GM06990 (cell line): ENCODE measurements at places on chromosomes 5 and 9.

DNA sequence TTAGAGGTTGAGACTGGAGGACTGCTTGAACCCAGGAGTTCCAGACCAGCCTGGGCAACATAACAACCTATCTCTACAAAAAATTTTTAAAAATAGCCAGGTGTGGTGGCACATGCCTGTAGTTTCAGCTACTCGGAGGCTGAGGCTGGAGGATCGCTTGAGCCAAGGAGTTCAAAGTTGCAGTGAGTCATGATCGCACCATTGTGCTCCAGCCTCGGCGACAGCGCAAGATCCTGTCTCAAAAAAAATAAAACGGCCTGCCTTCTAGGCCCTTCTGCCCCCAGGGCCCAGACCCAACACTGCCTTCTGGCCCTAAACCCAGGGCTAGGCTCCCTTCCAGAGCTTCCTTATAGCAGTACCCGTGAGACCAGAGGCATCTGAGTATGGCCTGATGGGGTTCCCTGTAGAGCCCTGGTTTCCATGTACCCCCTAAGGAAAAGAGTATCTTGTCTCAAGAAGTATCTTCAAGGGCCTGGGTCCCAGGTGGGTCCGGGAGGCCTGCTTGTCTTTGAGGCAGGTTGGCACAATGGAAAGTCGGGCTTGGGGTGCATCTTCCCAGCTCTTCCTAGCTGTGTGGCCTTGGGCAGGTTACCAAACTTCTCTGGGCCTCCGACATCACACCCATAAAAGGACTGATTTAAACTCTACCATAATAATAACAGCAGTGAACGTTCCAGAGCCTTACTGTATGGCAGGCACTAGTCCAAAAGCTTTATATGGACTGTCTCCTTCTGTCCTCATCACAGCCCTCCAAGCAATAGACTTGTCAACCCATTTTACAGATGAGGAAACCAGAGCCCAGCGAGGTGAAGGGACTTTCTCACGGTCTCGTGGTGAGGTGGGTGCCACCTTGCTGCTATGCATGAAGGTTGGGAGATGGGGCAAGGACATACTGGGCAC, 9.6 kb downstream of the LRRC8A start:
- no peak for DNase-seq

DNA sequence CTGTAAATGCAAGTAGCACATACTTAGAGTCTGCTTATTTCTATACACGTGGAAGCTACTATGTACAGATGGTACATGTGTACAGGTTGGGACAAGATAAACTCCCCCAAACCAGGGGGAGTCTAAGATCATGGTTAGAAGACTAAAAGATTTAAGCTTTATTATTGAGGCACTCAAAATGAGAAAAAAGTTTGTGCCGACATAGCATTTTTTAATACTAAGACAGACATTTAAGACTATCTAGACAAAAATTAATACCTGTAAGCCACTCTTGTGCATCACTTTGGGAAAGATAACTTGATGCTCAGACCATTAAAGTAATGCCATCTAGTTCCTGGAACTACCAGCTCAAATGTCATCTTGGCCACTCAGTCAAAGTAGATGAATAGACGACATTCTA, 279.4 kb downstream of the ARL15 start:
- DNase-seq = no peak

GRCh38 chr9:129878291-129878690, 43.0 kb downstream of the USP20 start:
- no peak for DNase-seq

- no peak for DNase-seq
These were observed 59.4 kb upstream of the IRX4 start for GRCh38 chr5:1942158-1942557.

- DNase-seq = no peak
These were observed 198.6 kb downstream of the AGTPBP1 start for GRCh38 chr9:85543196-85543595.

GRCh38 chr9:2043881-2044462, 28.8 kb downstream of the SMARCA2 start:
- no peak for DNase-seq

- DNase-seq = no peak
These were observed 68.0 kb downstream of the CACNA1B start for GRCh38 chr9:137945581-137945980.

- DNase-seq = no peak
These were observed 29.5 kb downstream of the TPPP start for GRCh38 chr5:663436-664342.

DNA sequence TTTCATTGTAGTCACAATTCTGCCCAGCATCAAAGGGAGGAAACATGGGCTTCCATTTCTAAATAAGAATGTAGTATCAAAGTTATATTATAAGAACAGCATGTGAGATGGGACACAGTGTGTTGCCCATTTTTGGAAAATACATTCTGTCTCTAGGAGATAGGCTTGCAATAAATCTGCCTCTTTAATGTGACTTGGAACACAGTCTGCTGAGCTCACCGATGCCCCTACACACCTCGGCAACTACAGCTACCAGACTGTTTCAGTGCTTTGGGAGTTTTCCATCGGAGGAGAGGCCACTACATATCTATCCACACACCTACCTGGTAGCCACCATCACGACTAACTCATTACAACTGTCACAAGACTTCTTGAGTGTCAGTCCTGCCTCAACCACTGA, 18.9 kb upstream of the FCHO2 start:
- DNase-seq = no peak

- no peak for DNase-seq
These were observed 14.1 kb downstream of the ASPN start for GRCh38 chr9:92468206-92468605.

- DNase-seq = no peak
These were observed 182.5 kb downstream of the TMEM167A start for GRCh38 chr5:82894716-82895115.

- no peak for DNase-seq
These were observed 105.2 kb downstream of the CDK5RAP2 start for GRCh38 chr9:120474591-120475243.

GRCh38 chr9:102035929-102036328, 297.5 kb upstream of the GRIN3A start:
- no peak for DNase-seq

- DNase-seq = no peak
These were observed 15.7 kb downstream of the NFX1 start for GRCh38 chr9:33306037-33306436.

GRCh38 chr5:68480335-68480940, 264.9 kb downstream of the PIK3R1 start:
- DNase-seq = no peak

DNA sequence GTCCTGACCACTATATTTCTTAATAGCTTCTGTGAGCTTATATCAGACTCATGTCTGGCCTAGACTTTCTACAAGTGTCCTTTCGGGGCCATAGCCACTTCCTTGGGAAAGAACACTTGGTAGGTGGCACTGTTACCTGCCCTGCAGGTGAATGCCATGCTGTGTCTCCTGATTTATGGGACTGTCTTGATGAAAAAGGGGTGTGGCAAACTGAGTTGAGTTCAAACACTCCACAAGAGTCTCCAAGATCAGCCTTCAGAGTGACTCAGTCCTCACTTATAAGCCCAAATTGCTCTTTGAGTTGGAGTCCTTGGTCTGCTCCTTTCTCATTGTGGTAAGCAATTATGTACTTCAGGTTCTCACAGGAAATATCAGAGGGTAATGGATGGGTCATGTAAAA, 9.9 kb upstream of the ANKHD1 start:
- no peak for DNase-seq

DNA sequence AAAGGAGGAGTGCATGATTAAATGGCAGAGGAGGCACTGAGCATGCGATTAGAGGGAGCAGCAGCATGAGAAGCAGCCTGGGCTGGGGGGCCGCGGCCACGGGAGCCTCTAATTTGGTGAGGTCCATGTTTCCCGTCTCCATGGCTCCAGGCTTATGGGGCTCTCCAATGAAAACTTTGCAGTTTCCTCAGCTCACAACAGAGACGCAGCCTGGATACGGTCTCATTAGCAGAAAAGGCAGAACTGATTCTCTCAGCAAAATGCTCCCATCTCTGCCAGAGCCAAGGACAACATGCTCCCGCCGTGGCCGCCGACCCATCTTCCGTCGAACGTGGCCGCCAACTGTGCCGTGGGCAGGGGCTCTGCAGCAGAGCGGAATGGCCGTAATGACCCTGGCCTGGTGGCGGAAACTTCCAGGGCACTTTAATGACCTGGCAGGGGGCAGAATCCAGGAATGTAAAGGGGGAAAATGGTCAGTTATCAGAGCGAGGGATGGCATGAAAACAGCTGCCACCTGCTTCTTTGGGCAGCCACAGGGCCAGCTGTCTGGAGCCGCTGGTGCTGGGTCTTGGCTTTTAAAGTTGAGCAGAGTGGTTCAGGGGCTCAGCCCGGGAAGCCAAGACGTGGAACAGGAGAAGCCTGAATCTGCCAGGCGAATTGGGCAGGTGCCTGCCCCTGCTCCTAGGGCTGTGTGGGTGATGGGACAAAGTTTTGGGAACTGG, 76.5 kb downstream of the COL5A1 start:
- DNase-seq = no peak

GRCh38 chr5:23635938-23636337, 128.5 kb downstream of the PRDM9 start:
- DNase-seq = no peak

DNA sequence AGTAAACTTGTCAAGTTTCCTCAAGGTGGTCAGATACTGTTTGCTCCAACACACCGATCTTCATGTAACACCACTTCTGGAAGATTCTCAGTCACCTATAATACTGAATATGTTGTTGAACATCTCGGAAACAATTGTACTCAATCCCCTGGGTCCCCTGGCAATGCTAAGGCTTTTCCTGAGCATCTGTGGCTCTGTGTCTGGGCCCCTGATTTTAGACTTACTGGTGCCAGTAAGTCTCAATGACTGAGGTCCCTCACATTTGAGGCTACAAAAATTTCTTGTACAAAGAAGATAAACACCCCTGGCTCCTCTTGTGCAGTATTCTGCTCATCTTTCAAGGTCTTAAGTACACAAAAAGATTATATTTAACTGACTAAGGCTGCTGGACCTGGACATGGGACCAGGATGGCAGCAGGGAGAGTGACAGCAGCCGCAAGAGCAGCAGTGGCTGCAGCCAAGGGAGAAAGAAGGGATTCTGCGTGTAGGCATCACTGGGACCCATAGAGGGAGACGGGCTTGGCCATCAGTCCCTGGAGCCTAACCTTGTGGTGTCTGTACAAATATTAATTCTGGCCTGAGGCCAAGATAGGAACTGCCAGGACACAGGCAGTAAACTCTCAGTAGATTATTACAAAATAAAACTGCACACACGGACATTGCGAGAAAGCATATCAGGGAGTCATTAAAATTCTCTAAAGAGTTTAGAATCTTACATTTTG, 49.0 kb upstream of the TNPO1 start:
- no peak for DNase-seq

DNA sequence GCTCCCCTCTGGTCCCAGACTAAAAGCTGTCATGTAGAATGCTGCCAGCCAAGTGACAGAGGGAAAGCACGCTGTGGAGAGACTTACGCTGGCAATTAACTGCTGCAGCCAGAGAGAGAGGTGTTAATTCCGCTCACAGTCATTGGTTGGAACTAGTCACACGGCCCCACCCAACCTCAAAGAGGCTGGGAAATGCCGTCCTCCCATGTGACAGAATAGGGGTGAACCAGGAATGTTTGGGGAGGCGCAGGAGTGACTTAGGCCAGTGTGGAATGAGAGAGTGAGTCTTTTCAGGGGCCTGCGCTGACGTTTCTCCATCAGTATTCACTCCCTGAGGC, 87.6 kb downstream of the AMBP start:
- no peak for DNase-seq

- DNase-seq = no peak
These were observed 195.6 kb upstream of the NREP start for GRCh38 chr5:111952555-111952954.

GRCh38 chr9:76400534-76401096, 6.4 kb upstream of the RFK start:
- no peak for DNase-seq

DNA sequence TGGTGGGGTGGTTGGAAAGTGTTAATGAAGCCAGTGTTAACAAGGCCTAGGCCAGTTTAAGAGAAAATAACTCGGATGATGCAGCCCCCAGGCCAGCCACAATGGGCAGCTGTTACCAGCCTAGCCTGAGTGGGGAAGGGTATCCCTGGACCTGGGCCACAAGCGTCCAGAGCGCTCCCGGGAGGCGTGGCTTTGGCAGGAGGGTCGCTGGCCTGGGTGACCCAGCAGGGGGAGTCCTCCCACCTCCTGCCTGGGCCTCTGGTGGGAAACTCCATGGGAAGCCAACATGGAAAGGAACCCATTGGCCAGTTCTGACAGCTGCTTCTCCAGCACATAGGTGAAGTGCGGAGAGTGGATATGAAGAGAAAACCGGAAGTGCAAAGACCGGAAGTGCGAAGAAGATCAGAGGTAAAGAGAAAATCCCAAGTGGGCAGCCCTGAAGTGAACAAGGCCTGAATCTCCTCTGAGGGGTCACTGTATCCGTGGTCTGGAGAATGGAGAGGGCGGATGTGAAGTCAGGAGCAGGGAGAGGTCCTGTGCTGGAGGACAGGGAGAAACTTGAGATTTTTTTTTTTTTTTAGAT, 79.0 kb downstream of the ADCY2 start:
- no peak for DNase-seq

DNA sequence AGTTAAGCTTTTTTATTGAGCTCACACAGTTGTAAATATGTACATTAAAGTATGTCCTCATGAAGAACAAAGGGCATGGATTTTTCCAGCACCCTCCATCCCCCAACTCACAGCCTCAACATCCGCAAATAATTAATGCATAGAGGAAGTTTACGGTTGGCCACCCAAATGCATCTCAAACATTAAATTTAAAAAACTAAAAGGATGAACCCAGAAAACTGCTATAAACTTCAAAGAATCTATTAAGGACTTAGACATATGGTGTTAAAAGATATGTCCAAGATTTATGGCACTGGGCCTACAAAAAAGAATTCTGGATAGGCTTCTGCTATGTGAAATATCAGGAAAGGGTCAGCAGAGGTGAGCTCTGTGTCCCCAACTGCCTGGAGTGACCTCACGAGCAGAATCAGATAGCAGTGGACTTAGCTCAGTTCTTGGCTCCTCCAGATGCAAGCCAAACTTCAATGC, 54.0 kb upstream of the TNC start:
- DNase-seq = no peak

DNA sequence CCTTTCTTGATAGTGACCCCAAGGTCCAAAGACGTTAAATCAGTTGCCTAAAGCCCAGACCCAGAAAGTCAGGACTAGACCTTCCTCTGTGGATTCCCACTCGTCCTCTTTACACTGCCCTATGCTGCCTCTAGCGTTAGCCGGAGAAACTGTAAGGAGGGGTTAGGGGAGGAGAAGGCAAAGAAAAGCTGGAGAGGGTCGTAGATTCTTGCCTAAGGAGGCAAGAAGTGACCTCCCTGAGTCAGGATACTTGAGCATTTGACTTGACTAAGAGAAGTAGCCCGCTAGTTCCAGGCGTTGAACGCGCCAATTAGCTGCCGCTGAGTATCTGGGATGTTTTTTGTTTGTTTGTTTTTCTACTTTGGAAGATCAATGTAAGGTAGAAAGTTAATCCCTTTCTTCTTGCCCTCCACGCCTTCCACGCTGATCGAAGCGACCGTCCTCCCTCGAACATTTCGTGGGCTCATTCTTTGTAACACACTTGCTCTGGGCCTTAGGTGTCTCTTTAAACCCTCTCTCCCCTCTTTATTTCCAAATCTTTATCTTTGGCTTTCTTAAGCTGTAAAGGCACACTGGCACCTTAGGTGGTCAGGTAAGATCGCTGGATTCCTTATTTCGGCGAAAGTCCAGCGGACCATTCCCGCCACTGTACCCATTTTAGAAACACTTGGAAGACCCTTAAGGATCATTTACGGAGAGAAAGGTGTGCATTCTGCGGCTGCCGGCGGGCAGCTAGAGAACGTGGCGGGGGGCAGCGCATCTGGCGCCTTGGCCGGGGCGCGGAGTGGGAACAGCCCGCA, 5.1 kb upstream of the RGMB start:
- no peak for DNase-seq
